ENCODE measurements at places on chromosomes 7 and 10.

DNA sequence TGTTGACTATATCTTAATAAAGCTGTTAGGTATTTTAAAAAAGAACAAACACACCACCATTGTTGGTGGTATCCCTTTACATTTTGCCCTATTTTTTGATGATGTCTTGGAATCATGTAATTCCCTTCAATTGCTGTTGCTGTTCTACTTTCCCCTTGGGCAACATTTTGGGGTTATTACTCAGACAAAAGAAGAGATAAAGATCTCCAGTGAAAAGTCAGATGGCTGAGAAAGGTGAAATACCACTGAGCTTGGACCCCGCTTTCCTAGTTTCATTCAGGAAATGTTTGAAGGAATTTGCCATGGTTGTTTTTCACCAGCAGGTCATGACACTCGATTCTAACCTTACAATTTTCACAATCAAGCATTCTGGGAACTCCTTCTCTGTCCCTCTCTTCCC is 84.6 kb downstream of the MACC1 start:
- DNase-seq = no peak

DNA sequence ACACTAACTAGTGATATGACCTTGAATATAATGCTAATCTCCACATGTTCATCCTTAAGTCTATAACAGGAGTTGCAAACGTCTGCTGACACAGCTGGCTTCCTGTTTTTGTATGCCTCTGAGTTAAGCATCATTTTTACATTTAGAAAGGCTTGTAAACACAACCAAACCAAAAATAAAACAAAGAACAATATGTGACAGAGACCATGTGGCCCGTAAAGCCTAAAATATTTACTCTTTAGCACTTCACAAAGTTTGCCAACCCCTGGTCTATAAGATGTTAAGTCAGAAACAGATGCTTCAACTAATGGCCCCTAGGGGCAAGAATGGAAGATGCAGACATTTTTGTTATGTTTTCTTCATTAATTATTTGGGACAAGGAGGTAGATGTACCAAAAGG is 109.3 kb downstream of the CPEB3 start:
- DNase-seq = no peak

GRCh38 chr7:42726066-42726785 is 185.6 kb downstream of the C7orf25 start:
- no peak for DNase-seq

DNA sequence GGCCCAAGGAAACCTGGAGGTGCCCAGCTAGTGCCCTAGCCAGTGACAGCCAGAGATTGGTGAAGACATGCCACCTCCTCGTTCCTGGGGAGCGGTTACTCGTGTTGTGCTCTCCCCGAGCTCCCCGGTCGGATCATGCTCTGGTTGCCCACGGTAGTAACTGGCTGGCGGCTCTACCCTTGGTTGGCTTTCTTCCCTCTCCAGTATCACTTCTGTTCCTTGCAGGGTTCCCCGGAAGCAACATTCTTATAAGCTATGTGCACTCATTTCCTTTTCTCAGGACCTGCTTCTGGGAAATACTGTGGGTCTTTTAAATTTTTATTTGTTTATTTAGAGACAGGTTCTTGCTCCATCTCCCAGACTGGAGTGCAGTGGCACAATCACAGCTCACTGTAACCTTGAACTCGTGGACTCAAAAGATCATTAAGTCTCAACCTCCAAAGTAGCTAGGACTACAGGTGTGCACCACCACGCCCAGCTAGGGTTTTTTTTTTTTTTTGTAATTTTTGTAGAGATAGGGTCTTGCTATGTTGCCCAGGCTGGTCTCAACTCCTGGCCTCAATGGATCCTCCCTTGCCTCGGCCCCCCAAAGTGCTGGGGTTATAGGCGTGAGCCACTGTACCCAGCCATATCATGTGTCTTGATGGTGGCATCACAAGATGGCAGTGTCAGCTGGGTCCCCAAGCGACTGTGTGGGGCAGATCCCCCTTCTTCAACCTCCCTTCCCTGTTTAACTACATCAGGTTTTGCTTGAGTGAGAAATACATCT is 6.9 kb upstream of the CALHM1 start:
- no peak for DNase-seq

DNA sequence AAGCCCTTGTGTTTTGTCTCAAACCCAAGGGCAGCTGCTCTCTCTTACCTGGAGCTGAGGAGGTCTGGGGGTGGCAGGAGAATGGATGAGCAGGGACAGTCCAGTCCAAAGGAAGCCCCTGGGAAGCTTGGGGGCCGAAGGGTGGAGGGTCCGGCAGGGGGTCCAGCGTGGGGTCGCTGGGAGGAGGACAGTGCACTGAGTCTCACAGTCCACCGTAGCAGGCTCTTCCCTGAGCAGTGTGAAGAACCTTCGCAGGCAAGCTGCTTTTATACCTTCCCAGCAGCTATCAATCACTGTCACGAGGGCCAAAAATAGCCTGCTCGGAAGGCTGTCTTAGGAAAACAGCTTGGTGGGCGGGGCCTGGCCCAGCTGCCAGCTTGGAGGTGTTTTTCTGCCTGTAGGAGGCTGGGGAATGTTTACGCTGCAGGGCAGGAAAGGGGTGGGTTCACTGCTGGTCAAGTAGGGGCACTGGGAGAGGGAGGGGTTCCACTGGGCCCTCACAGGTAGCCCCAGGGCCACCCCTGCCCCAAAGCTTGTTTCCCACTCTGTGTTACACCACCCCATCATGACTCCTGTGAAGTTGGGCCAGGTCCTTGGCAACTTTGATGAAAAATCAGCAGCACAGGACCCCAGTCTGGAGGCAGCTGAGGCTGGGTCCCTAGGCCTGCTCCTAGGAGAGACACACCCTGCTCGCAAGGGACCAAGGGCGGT is at the start of gene DEPP1:
Gene DEPP1 (minus strand): TSS at position 240 of the 711 bp plus-strand sequence. CDS start 779 bp downstream, outside the sequence.
- DNase-seq = peak; percentile 74

DNA sequence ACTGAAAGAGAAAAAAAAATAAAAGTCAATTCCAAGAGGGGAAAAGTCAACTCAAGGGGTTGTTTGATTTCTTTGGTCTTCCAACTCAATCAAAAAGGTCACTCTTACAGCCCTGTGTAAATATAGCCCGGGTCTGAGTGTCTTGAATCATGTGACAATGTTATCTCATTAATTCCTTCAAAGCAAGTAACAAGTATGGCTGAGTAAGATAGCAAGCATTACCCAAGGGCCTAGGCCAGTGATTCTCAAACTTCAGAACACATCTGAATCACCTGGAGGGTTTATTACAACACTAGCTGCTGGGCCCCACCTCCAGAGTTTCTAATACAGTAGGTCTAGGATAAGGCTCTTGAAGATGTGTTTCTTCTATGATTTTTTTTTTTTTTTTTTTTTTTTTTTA is 125.0 kb downstream of the PRLHR start:
- DNase-seq = no peak

GRCh38 chr7:138975343-138976104 is 5.7 kb downstream of the KIAA1549 start:
- DNase-seq = no peak

DNA sequence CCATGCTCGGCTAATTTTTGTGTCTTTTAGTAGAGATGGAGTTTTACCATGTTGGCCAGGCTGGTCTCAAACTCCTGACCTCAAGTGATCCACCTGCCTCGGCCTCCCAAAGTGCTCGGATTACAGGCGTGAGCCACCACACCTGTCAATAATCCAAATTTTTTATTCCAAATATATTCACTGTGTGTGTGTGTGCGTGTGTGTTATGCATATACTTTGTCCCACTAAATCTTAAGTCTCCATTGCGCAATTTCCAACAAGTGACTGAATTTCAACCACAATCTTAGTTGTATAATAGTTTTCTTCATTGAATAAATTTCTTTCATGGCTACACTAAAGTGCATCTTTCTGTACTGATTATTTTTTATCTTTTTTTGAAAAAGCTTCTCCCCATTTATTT is 2.7 kb downstream of the KRIT1 start:
- DNase-seq = no peak

GRCh38 chr10:59333701-59334100 is 28.6 kb downstream of the FAM13C start:
- peak; percentile 49 for DNase-seq

DNA sequence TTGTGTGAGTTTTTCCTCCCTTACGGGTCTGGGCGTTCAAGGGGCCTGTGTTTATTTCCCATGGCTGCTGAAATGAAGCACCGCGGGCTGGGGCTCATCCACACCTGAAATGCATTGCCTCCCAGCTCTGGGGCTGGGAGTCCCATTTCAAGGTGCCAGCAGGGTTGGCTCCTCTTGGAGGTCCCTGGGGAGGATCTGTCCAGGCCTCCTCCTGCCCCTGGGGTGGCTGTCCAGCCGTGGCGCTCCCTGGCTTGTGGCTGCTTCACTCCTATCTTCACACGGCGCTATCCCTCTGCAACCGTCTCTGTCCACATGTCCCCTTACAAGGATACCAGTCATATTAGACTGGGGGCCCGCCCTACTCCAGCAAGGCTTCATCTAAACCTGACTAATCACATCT is 41.1 kb upstream of the CNPY1 start:
- DNase-seq = no peak

GRCh38 chr7:55526770-55527169 is 45.5 kb downstream of the VOPP1 start:
- DNase-seq = no peak

DNA sequence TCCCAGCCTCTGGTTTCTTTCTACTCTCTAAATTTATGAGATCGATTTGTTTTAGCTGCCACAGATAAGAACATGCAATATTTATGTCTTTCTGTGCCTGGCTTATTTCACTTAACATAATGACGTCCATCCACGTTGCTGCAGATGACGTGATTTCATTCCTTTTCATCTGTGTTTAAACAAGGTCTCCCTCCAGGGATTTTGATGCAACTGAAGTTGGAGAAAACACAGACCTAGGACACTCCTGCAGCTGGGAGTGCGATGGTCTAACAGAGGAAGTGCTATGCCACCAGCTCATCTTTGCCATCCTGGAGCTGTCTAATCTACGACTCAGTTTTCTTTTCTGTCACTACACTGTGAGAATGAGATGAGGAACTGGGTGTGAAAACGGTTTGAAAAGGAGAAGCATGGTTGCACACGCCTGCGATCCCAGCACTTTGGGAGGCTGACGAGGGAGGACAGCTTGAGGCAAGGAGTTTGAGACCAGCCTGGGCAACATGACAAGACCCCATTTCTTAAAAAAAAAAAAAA is 1.5 kb upstream of the KCTD7 start:
- no peak for DNase-seq

DNA sequence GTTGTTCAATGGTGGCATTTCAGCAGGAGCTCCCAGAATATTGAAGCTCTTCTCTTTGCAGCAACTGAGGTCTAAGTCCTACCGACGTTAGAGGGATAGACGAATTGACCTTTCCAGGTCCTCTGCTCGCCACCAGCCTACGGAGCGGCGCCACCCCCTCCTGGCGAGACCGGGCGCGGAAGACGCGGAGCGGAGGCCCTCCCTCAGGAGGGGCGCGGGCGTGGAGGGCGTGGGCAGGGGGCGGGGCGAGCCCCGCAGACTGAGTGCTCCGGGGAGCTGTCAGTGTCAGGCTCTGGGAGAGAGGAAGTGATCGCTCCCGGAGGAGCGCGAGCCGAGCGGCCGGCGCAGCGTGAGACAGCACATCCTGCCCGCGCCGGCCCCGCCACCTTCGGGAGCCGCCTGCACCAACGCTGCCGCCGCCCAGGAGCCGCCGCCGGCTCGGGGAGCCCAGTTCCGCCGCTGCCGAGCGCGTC is at the start of gene DYNC1I1:
Gene DYNC1I1 (plus strand): TSS at position 257 of the 473 bp plus-strand sequence. CDS start 32,176 bp downstream, outside the sequence.
- peak; percentile 37 for DNase-seq

DNA sequence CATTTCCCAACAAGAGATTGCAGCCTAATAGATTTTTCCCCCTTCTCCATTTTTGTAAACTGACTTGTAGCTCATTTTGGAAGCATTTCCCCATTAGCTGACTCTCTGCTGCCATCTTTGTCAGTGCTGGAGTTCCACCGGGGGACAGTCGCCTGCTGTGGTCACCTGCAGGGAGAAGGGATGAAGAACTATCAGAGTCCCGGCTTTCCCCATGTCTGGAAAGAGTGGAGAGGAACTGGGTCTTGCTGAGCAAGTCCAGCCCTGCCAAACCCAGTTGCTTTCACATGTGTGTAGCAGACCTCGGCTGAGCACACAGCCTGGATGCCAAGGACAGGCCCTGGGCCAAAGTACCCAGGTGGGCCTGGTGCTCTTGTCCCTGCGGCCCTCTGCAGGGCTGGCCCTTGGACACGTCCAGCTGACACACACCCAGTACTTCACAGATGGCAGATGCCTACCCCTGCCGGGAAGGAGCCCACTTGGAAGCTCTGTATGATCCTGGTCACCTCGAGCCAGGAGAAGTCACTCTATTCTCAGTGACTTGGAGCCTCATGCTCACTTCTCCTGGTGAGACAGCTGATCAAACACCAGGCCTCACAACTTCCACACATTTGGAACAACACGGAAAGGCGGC is 157.3 kb upstream of the NPVF start:
- DNase-seq = no peak

- DNase-seq = no peak
These were observed 870.5 kb downstream of the LRMDA start for GRCh38 chr10:76301950-76302349.

DNA sequence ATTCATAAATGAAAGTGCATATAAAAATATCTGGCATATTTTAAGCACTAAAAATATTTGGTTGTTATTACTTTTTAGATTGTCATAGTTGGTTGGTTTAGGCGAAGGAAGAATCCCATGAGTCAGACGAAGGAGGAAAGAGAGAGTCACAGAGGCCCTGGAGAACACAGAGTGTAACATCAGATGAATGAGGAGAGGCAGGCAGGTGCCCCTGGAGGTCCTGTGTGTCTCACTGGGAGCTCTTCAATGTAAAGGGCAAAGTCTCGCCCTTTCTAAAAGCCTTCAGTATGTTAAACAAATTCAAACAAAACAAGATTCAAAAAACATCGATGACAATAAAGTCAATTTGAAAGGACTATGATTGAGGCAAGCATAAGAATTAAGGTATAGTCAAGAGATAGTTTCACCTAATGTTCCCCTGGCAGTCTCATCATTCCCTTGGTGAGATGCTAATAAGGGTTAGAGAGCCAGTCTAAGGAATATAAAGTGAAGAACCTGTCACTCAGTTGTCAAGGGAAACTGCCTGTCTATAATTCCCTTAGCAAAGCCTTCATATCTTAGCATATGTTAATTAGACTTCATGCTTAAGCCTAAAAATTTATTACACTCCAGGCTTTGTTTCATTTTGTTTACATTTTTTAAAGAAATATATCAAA is 194.3 kb downstream of the TPK1 start:
- no peak for DNase-seq

DNA sequence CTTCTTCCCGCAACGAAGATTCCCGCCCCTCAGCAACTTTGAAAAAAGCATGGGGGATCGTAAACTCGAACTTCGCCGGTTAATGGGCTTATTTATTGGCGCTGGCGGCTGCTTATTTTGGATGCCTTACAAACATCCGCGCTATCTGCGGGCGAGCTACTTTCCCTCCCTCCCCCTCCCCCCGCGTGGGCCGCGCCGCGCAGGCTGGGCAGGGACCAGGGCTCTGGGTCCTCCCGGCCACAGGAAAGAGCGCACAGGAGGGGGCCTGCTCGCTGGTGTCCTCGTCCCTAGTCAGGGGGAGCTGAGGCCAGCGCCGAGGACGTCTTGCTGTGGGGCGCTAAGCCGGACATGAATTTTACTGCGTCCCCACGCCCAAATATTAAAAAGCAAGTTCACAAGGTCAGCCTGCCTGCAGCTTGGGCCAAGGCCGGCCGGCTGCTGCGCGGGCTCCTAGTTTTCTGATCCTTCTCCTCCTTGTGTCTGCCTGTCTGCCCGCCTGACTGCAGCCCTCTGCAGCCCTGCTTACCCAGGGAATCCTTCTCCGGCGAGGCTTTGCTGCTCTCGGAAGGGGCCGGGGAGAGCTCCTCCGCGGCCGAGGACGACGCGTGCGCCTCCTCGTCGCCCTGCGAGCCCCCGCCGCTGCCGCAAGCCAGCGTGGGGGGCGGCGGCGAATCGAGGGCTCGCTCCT is 1.2 kb downstream of the HOXA10 start:
- DNase-seq = no peak

Measured in caudate nucleus (tissue), 63 donors.